ENCODE measurements at places on chromosomes 3 and 15. TPM values are rescaled to one million over a fixed set of nuclear protein-coding genes. Genes with fewer than 3 reads are reported as not detected.

The ZNF35 gene
- 15.1 TPM for total RNA-seq

The DUOXA1 gene
- total RNA-seq: 23.2 TPM

The TM6SF1 gene
- not detected for total RNA-seq

The PLSCR2 gene
- total RNA-seq: not detected

The CILP gene
- under 0.01 TPM for total RNA-seq

The ROPN1B gene
- not detected for total RNA-seq

The CACNA1D gene
- not detected for total RNA-seq

The FAM107A gene
- not detected for total RNA-seq

The MORC1 gene
- total RNA-seq: not detected

The GABRR3 gene
- total RNA-seq: not detected

The IL17RD gene
- total RNA-seq: 0.54 TPM

The KBTBD8 gene
- 2.4 TPM for total RNA-seq

The VILL gene
- total RNA-seq: 15.3 TPM

The ZNF501 gene
- 4.2 TPM for total RNA-seq

The PCSK6 gene
- 5.5 TPM for total RNA-seq

The KY gene
- not detected for total RNA-seq

Measured in placental epithelial cell (primary cell).